Erythroblast (primary cell): ENCODE measurements at places on chromosomes 7 and 10.

DNA sequence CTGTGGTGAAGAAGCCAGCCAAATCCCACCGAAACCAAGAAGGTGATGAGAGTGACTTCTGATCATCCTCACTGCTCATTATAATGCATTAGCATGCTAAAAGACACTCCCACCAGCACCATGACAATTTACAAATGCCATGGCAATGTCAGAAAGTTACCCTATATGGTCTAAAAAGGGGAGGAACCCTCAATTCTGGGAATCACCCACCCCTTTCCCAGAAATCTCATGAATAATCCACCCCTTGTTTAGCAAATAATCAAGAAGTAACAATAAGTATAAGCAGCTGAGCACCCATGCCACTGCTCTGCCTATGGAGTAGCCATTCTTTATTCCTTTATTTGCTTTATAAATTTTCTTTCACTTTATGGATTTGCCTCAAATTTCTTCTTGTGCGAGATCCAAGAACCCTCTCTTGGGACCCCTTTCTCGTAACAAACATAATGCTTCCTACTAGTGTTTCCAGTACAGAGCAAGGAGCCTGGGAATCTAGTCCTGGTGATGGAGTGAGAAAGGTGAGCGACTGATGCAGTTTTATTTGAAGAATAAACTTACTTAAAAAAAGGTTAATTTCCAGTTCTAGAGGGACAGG lies 18.4 kb upstream of the EXOC6 start:
- DNase-seq: peak; percentile 29

- DNase-seq: no peak
Observed at GRCh38 chr10:122467701-122468100, 6.3 kb downstream of the HTRA1 start.

- DNase-seq: no peak
Observed at GRCh38 chr10:130036296-130037065, 72.4 kb upstream of the EBF3 start.

DNA sequence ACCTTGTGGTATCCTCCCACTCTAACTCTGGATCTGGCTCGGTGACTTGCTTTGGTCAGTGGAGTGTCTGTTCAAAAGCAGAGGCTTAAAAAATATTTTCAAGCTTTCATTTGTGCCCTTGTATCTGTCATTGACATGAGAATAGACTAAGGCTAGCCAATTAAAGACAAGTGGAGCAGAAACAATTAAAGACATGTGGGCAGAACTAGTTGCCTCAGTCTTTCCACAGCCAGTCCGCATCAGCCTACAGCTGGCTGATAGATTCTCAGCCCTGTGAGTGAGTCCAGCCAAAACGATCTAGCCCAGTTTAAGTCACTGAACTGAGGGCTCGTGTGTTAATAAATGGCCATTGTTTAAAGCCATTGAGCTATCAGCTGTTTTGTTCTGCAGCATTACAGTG lies 185.2 kb upstream of the DGKB start:
- DNase-seq: no peak

DNA sequence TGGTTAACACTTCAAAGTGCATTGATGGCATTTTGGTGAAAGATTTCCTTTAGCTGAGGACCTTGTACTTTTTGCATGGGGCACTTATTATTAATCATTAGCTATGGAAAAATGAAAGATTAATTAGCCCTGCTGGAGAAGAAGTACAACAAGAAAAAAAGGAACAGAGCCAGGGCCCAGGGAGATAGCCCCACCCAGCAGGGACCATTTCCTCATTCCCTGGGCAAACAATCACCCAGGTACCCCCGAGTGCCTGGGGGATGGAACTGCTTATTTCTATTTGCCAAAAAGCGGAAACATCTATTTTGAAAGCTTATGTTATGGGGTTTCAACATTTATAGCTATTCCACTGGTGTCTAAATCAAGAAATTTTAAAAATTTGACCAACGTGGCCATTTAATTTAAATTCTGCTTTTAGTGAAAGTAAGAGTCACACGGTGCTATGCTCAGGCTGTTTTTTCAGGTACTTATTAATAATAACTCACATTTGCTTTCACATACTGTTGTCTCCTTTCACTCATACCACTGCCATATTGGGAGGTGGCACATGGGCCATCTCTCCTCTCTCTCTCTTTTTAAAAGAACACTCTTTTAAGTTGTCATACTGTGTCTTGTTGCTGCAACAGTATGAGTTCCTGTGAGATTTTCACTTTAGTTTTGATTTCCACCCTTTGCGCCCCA lies 143.6 kb upstream of the KIF5B start:
- no peak for DNase-seq

GRCh38 chr10:116274064-116274904 lies 1.3 kb upstream of the GFRA1 start:
- DNase-seq: no peak

- no peak for DNase-seq
Observed at GRCh38 chr10:11201911-11202310, 184.2 kb downstream of the CELF2 start.

- DNase-seq: peak; percentile 44
Observed at GRCh38 chr7:72805526-72806494, 22.2 kb downstream of the TYW1B start.

DNA sequence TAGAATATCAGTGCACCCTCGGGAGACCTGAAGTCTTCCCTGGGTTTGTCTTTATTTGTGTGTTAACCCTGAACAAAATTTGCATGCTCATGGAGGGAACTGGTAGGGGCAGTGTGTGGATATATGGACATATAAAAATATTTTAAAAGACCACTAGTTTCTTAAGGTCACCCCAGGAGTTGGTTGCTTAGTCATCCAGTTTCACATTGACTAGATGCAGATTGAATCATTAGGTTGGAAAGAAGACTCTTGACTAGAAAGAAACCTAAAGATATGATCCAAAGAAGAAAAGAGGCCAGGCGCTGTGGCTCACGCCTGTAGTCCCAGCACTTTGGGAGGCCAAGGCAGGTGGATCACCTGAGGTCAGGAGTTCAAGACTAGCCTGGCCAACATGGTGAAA lies 137.1 kb downstream of the KAT6B start:
- no peak for DNase-seq

GRCh38 chr10:73218431-73219191 lies 28.4 kb downstream of the DNAJC9 start:
- DNase-seq: peak; percentile 51

GRCh38 chr7:33422825-33423645 lies 293.7 kb downstream of the BBS9 start:
- DNase-seq: no peak

DNA sequence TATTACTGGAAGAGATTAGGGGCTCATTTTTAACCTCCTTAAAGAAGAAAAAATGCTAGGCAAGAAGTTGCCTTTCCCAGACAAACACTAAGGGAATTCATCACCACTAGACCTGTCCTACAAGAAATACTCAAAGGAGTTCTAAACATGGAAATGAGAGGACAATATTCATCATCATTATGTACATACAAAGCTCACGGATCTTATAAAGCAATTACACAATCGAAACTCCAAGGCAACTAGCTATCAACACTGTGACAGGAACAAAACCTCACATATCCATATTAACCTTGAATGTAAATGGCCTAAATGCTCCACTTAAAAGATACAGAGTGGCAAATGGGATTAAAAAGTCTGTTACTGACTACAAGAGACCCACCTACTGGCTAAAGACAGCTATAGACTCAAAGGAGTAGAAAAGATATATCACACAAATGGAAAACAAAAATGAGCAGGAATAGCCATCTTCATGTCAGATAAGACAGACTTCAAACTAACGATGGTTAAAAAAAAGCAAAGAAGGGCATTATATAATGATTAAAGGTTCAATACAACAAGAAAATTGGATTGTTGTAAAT lies 246.6 kb downstream of the ADRA2A start:
- peak; percentile 2 for DNase-seq

- DNase-seq: no peak
Observed at GRCh38 chr7:20797042-20797461, 10.4 kb upstream of the SP8 start.

GRCh38 chr10:50567384-50567783 lies 56.4 kb downstream of the SGMS1 start:
- no peak for DNase-seq

DNA sequence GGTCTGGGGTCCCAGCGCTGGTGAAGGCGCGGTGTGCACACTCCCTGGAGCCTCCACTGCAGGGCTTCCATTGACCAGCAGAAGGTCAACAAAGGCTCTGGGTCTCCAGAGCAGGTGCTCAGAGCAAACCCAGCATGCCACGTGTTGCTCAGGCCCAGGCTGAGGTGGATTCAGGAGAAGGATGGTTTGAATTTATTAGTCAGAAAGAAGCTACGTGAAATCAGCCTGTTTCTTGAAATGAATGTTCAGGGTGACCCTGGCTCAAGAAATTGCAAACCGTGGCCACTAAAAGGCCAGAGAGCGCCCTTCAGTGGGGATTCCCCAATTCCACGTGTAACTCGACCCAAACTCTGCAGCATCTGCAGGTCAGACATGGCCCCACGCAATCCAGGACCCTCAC lies 82.7 kb upstream of the PFKP start:
- no peak for DNase-seq

DNA sequence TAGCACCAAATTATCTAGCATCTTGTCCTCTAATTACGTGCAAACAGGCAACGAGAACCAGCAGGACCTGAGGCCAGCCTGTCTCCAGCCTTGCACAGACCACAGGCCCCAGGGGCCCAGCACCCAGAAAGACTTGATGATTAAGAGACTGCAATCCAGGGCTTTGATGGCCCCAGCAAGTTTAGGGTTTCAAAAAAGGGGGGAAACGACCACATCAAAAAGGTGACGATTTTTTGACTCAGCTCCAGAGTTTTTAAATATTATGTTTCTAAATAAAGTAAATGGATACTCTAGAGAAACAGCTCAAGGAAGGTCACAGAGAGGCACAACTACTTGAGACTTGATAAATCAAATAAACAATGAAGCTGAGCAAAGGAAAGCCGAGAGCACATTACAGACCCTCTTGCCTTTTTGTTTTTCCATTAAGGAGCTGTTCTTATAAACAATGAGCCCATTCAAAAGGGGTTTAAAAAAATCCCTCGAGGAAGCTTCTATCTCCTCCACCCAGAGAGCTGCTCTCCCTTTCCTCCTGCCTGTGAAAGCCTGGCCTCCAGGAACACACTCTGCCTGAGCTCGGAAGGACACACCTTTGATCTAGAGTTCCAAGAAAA lies 44.1 kb downstream of the GLI3 start:
- DNase-seq: no peak

- DNase-seq: no peak
Observed at GRCh38 chr10:46536781-46537180, 19.7 kb downstream of the GPRIN2 start.

DNA sequence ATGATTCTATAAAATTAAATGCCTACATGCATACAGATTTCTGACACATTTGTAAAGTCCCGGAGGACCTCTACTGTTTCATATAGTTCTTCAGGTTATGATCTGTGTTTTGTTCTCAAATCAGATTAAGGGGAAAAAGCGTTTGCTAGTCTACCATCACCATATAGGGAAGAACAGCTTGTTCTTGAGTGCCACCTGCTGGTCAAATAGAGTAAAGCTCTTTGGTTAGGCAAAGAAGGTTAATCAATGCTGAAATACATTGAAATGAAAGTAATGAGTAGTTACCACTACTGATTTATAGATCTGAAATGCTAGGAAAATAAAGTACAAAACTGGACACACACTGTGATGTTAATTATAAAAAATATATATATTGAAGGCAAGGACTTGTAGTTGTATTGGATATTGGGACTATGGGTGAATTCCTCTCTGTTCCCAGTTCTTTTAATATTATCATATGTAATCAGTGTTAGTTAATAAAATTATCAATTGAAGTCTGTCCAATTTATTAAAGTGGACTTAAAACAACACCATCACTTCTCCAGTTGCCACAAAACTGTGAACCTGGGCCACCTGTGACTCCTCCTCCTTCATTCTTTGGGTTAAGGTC lies 72.6 kb upstream of the PDLIM1 start:
- peak; percentile 83 for DNase-seq

GRCh38 chr7:157684909-157685429 lies 348.2 kb downstream of the DNAJB6 start:
- DNase-seq: no peak

GRCh38 chr7:16571941-16572340 lies 45.3 kb downstream of the LRRC72 start:
- no peak for DNase-seq

DNA sequence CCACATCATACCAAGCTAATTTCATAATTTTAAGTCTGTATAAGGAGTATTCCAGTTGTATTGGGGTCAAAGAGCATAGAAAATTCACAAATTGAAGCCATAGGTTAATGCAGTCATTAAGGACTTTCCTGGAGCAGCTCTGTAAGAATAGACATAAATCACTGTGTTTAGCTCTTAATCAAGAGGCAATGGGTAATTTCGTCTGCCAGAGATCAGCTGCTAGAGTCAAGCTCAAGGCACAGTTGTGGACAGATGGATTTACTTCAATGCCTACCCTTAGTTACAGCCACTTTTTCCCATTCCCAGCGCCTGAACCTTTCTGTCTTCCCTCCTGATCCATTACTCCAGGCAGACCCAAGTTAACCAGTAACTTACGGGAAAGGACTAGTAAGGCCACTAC lies 40.6 kb upstream of the AGBL3 start:
- DNase-seq: no peak

GRCh38 chr7:5692112-5692844 lies 89.2 kb downstream of the RNF216 start:
- DNase-seq: no peak

GRCh38 chr10:124577651-124578050 lies 116.0 kb downstream of the LHPP start:
- no peak for DNase-seq

DNA sequence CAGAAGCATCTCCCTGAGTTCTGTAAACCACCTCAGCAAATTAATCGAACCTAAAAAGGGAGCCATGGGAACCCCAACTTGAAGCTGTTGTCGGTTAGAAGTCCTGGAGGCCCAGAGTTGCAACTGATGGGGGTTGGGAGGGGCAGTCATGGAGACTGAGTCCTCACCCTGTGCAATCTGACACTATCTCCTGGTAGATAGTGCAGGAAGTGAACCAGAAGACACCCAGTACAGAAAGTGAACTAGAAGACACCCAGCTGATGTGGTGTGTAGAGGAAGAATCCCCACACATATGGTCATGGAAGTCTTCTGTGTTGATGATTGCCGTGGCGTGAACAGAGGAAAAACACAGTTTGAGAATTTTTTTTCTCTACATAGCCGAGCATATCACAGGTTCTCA lies 58.8 kb upstream of the SRRM3 start:
- no peak for DNase-seq
